ENCODE measurements at places on chromosomes 1 and 21.

DNA sequence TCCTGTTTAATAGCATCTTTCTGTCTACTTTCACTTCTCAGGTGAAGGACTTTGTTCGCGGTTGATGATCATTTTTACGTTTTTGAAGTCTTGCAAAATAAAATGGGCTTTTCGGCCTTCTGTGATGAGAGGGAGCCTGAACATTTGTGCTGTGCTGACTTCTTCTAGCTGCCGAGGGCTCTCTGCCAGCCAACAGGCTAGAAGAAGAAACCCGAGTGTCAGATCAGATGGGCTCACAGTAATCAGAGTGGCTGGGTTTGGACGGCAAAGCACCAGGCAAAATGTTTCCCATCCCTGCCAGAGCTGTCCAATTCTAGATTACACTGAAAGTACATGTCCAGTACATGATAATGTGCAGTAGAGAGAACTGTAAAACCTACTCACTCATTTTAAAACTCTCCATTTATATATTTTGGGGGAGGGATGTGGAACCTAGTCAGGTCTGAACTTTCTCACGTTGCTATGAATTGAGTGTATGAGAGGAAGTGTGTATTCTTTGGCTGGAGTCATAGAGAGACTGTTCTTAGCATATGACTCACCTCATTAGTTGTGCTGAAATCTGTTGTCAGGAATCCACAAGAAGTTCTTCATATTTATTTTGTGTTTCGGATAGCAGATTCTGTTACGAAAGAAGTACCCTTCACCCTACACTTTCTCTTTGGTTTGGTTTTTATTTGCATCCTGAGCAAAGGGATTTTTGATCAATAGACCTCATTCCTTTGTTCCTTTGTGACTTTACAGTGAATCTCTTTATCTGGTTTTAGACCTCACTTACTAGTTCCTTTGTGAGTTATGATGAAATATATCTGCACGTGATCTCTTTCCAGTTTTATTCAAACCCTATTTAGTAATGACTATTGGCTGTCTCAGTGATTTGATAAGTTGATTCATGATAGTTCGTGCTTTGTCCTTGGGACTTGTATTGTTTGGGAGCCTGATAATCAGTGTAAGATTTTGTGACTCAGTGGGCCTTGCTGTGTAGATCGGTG is 4.8 kb downstream of the ATP1A1 start:
- DNase-seq: no peak

DNA sequence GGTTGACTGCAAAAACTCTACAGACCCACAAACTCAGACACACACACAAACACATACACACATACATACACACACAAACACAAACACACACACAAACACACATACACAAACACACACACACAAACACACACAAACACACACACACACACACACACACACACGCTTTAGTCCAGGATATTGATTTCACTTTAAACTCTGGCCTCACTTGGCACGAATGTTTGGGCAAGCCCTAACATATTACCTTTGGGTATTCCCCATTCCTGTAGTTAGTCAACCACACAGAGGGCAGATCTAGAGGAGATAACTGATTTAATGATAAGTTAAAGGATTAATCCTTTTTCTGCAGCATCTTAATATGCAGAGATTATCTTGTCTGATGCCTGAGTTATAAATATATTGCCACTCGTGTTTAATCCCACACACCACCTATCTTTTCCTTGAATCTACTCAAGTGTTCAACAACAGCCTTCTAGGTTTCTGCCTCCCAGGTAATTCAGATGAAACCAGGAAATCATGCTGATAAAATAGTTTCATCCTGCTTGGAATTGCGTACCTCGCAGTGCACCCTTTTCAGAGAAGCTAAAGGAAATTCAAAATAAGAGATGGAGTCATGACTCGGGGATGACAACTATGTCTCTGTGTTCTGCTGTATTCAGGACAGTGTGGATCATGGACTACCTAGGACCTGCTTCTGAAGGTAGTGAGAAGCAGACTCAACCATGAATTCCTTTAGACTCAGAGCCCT is 14.5 kb upstream of the RUNX1 start:
- no peak for DNase-seq

DNA sequence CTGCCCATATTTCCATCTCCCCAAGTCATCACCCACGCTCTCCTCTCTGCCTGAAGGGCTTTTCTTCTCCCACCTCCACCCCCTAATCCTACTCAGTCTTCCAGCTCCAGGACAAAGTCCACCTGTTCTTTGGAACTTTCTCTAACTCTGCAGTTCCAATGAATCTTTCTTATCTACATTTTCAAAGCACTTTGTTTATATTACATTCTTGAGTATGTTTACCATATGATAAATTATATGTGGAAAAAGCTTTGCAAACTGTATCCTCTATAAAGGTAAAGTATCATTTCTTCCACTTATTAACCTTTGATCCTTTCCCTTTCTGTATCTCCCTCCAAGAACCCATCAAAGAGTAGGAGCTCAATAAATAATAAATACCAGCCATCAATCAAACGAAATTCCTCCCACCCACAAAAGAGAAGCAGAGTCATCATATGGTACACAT is 39.7 kb downstream of the TTC13 start:
- no peak for DNase-seq

GRCh38 chr21:18334066-18334465 is 69.5 kb downstream of the TMPRSS15 start:
- no peak for DNase-seq

DNA sequence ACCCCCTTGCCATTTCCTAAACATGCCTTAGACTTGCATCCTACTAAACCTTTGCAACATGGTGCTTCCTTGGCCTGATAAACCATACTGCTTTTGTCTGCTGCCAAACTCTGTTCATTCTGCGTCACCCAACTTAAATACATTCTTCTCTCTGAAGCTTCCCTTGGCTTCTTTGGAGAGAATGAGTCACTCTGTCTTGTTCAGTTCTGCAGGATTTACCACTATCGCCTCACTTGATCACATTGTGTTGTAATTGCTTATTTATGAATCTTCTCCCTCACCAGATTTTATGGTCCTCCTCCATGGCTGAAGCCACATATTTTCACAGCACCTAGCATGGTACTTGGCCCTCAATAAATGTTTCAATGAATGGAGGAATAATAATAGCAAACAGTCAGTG is 21.7 kb upstream of the TUT4 start:
- no peak for DNase-seq

DNA sequence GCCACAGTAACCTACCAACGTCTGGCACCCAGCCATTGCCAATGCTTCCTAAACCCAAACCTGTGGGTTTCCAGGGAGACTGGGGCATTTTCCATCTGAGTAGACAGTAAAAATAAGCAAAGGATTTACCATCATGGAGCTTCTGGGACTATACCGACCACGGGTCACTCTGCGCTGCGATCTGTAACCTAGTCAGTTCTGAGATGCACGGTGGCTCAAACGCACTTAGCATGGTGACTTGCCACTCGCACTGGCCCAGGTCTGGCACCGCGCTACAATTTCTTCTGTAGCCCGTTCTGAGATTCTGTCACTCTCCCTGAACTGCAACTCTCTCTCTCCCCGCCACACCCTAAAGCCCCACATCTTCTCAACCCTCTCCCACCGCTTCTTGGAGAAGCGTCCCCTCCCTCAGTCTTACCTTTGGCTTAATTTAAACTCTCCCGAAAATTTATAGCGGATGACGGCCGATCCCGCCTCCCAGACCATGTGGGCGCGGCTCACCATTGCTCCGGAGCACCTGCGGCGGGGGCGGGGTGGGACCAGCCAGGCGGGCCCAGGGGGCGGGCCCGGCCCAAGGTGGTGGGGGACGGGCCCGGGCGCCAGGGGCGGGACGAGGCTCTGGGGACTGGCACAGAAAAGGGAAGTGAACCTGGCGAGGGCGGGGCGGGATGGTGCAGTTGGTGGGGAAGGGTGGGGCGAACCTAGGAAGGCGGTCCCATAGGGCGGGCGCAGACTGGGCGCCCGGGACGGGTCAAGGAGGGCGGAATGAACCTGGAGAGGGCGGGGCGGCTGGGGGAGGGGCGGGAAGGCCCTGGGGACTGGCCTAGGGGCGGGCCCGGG is 493 bp upstream of the MAP3K21 start:
- peak; percentile 59 for DNase-seq

GRCh38 chr1:36433102-36433501 is 17.1 kb downstream of the OSCP1 start:
- no peak for DNase-seq

DNA sequence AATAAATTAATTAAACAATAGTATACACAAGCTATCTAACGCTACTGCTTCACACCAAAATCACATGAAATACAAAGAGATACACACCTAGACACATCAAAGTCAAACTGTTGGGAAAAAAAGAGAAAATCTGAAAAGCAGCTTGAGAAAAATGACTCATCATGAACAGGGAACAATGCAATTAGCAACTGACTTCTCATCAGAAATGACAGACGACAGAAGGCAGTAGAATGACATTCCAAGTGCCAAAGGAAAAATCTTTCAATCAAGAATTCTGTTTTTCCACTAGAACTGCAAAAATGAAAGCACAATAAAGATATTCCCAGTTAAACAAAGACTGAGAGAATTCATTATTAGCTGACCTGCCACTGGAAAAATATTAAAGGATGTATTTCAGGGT is 57.2 kb downstream of the CAPN9 start:
- DNase-seq: no peak

- no peak for DNase-seq
These were observed 141.8 kb downstream of the DISC1 start for GRCh38 chr1:231768416-231768815.

GRCh38 chr1:82565546-82565945 is 764.8 kb downstream of the ADGRL2 start:
- DNase-seq: no peak

DNA sequence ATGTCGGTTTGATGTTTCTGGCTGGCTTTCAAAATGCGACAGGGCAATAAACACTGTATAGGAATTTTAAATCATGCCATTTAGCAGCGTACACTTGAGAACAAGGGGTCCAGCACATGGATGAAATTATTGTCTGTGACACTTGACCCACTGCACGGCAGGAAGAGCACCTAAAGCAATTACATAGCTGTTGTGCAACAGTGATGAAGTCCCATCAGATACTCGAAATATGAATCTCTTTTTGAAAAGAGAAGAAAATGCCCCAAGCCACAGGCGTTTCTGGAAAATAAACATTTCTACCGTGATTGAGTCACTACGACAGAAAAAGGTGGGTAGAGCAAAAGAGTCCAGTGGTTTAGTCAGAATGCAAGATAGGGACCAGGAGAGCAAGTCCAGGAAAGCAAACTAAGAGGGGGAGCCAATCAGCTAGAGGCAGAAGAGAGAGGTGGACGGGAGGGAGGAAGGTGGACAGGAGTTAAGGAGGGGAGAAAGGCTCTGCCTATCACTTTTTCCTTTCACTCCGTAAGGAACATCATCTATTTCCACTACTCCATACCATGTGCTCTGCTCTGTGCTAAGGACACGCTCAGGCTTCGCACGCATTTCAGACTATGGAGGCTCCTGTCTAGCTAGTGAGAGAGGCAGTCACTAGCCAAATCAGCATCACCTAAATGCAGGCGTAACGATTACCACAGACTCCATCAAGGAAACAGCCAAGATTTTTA is 6.4 kb downstream of the DSCAM start:
- DNase-seq: no peak

DNA sequence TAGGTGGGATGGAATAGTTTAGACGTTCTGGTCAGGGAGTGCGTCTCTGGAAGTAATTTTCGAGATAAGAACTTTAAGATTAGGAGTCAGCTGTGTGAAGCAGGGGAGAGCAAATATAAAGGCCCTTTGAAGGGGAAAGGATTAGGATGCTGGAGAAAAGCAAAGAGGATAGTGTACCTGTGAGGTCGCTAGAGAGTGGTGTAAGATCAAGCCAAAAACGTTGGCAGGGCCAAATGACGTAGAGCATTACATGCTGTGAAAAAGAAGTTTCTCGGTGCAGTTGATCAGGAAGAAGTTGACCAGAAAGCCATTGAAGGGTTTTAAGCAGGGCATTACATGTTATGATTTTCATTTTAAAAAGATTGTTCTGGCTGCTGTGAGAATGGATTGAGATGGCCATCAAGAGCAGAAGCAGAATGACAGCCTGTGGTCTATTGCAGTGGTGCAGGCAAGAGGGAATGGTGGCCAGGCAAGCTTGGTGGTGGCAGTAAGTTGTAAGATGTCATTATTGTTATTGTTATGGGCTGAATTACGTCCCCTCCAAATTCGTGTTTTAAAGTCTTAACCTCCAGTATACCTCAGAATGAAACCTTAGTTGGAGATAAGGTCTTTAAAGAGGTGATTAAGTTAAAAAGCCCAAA is 113.6 kb upstream of the KIF26B start:
- DNase-seq: no peak

DNA sequence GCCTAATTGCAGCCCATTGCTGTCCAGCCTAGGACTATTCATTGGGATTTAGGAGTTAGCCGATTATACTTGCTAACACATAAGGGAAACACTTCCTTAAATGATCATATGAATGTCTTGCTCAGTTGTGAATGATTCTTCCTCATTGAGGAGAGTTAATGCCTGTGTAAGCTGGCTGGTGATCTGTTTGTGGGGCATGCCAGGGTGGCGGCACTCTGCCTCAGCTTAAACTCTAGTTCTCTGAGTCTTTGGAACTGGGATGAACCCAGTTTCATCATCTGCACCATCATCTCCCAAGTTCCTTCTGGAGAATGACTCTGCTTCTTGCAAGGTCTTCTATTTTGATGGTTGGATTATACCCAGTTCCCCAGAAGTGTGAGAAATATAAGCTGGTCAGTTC is 23.9 kb upstream of the SLAMF6 start:
- DNase-seq: no peak

DNA sequence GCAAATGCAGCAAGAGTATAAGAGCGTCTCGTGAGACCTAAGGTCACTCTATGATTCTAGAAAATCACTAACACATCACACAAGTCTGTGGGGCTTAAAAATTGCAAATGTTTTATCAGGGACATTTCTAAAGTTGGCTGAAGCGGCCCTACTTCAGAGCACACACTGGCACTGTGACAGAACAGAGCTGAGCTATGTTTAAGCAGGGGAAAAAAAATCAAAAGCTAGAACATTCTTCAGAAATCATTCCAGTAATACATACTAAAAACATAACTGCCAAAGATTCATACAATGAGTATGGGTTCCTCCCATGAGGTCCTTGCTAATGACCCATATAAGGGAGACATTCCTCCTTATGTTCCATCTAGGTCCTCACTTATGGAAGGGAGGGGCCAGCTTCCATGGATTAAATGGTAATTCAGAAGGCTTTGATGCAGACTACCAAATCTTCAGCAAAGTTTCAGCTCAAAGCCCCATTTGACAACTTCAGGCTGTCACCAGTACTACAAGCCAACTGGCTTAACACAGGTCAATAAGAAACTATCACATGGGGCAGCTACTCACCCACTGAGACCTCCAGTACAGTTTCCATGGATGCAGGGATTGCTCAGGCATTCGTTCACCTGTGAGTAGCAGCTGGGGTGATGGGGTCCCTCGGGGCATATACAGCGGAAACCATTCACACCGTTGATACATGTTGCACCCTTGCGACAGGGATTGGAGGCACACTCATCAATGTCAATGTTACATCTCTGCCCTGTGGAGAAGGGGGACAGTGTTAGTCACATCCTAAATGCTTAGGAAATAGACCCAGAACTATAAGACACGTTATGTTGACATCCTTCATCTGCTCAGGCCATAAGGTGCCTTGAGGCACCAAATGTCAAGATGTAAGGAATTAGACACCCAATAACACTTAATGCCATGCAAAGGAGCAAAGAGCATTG is 58.4 kb upstream of the ADAM30 start:
- DNase-seq: no peak
